ENCODE measurements at places on chromosomes 2 and 18. TPM values are rescaled to one million over a fixed set of nuclear protein-coding genes. Genes with fewer than 3 reads are reported as not detected.

CHRNG gene
- not detected for total RNA-seq

LANCL1 gene
- total RNA-seq = 17.9 TPM

NTSR2 gene
- total RNA-seq = not detected

ERICH2 gene
- not detected for total RNA-seq

DSEL gene
- total RNA-seq = 14.8 TPM

SERPINB10 gene
- not detected for total RNA-seq

NEU2 gene
- total RNA-seq = not detected

IL36G gene
- total RNA-seq = not detected

OTOS gene
- total RNA-seq = not detected

RFX8 gene
- total RNA-seq = 0.17 TPM

SOX11 gene
- total RNA-seq = not detected

RHBDD1 gene
- total RNA-seq = 9.8 TPM

RND3 gene
- 14.9 TPM for total RNA-seq

CD207 gene
- 0.11 TPM for total RNA-seq

ZNF513 gene
- total RNA-seq = 6.8 TPM

DSG2 gene
- total RNA-seq = 15.0 TPM

ERMN gene
- total RNA-seq = not detected

LONRF2 gene
- total RNA-seq = under 0.01 TPM

DRC1 gene
- not detected for total RNA-seq

CACNB4 gene
- total RNA-seq = 0.26 TPM

TCF7L1 gene
- total RNA-seq = 5.2 TPM

C2orf72 gene
- 7.6 TPM for total RNA-seq

SETBP1 gene
- total RNA-seq = 5.1 TPM

ABCB11 gene
- not detected for total RNA-seq

LOXHD1 gene
- total RNA-seq = 0.26 TPM

GALNT14 gene
- total RNA-seq = not detected

NCKAP5 gene
- 0.09 TPM for total RNA-seq

CPLX4 gene
- total RNA-seq = not detected

RMND5A gene
- 113 TPM for total RNA-seq

LOXL3 gene
- 1.2 TPM for total RNA-seq

CD28 gene
- 0.11 TPM for total RNA-seq

PLGLB2 gene
- 1.8 TPM for total RNA-seq

RUFY4 gene
- total RNA-seq = not detected

SLC5A7 gene
- not detected for total RNA-seq

STAM2 gene
- 24.2 TPM for total RNA-seq

NT5DC4 gene
- not detected for total RNA-seq

TUBA3D gene
- not detected for total RNA-seq

ROCK2 gene
- total RNA-seq = 58.7 TPM

NABP1 gene
- total RNA-seq = 9.9 TPM

TIGD1 gene
- total RNA-seq = 0.98 TPM

NOSTRIN gene
- 0.22 TPM for total RNA-seq

CAPN14 gene
- 0.09 TPM for total RNA-seq

ANTXR1 gene
- 0.52 TPM for total RNA-seq

DNAH6 gene
- total RNA-seq = 0.09 TPM

GNAL gene
- total RNA-seq = 0.26 TPM

EPB41L5 gene
- total RNA-seq = 22.8 TPM

RIT2 gene
- total RNA-seq = not detected

ZNF407 gene
- 18.7 TPM for total RNA-seq

TTC39C gene
- total RNA-seq = 1.8 TPM

LINC00305 gene
- not detected for total RNA-seq

CRACDL gene
- total RNA-seq = 0.54 TPM

ALLC gene
- total RNA-seq = not detected

HOXD1 gene
- 10.0 TPM for total RNA-seq

CAVIN2 gene
- 413 TPM for total RNA-seq

THSD7B gene
- not detected for total RNA-seq

LIMS3 gene
- total RNA-seq = 17.3 TPM
